ENCODE measurements at places on chromosomes 4 and X.
A peak's percentile ranks its signal among the peaks of the same experiment; 100 is the strongest.

DNA sequence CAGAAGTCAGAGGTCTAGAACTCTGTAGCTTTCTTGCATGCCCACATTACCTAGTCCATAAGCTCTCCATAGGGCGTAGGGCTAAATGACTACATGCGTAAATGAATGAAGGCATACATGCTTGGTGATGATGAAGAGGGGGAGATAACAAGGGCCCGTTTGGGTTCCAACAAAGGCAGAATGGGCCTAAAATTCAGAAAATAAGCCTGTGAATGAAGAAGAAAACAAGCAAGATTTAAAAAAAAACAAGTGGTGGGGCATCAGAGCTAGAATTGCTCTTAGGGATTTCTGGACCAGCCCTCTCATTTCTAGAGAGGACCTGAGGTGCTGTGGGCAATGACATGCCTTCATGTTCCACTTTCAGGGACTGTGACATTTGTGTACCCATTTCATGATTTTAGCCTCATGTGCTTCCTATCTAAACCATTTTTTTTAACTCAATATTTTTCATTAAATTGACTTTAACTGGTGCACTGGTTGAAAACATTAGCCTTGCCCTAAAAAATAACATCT lies 12.1 kb downstream of the GPRIN3 start:
- DNase-seq = no peak

GRCh38 chr4:89489338-89489771 lies 181.8 kb upstream of the GPRIN3 start:
- DNase-seq = no peak

- no peak for DNase-seq
Observed at GRCh38 chrX:69050051-69050765, 115.0 kb downstream of the PJA1 start.

GRCh38 chrX:153633607-153634180 lies 13.3 kb upstream of the DUSP9 start:
- no peak for DNase-seq

GRCh38 chr4:144699565-144699964 lies 53.6 kb downstream of the HHIP start:
- no peak for DNase-seq

DNA sequence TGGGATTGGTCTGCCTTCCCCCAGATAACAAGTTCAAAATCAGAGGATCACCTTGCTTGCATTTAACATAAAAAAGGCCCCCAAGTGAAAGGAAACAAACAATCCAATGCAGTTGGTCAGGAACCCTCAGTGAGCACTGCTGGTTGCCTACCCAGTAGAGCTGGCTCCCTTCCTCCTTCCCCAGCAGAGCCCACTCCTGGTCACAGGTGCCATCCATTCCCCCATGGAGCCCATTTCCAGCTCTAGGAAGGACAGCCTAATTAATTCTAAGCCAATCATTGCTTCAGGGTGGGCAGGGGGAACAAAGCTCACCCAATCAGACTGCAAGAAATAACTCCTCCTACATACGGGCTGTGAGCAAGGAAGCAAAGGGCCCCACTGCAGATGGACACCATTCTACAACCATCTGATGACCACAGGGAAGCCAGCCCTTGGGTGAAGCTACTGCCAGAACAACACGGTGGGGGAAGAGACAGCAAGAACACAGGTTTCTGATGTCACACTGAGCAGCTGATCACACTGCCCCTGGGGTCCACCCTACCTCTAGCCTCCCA lies 86.5 kb downstream of the SH3KBP1 start:
- DNase-seq = no peak

- DNase-seq = no peak
Observed at GRCh38 chr4:33316578-33316977, 2596.4 kb downstream of the PCDH7 start.

DNA sequence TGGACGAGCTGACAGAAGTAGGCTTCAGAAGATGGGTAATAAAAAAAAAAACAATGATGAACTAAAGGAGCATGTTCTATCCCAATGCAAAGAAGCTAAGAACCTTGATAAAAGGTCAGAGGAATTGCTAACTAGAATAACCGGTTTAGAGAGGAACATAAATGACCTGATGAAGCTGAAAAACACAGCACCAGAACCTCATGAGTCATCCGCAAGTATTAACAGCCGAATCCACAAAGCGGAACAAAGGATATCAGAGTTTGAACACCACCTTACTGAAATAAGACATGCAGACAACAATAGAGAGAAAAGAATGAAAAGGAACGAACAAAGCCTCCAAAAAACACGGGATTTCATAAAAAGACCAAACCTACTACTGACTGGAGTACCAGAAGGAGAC lies 10.5 kb downstream of the NELFA start:
- DNase-seq = no peak

- DNase-seq = peak; percentile 58
Observed at GRCh38 chr4:26325191-26325590, 4.4 kb downstream of the RBPJ start.

- DNase-seq = no peak
Observed at GRCh38 chrX:139290310-139290709, 240.2 kb upstream of the F9 start.

Data from activated CD4-positive, alpha-beta T cell treated with anti-CD3 and anti-CD28 coated beads, Interleukin-2, amount 10 ng/mL, durations not matched to agents 7 days and 5 days (primary cell).